ENCODE measurements at places on chromosomes 12 and 14.

DNA sequence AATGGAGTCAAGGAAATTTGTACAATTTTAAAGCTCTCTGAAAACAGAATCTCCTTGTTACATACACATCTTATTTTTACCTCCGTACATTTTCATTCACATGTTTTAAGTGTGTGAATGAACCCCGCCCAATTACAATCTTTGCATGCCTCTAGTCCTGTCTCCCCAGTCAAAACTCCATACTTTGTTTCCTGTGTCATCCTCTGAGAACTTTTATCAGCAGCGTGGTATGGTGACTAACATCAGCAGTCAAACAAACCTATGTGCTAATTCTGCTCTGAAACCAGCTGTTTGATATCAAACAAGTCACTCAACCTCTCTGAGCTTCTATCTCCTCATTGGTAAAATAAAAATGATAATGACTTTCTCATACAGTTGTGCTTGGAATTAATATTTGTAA lies 15.8 kb upstream of the ERGIC2 start:
- DNase-seq: no peak

DNA sequence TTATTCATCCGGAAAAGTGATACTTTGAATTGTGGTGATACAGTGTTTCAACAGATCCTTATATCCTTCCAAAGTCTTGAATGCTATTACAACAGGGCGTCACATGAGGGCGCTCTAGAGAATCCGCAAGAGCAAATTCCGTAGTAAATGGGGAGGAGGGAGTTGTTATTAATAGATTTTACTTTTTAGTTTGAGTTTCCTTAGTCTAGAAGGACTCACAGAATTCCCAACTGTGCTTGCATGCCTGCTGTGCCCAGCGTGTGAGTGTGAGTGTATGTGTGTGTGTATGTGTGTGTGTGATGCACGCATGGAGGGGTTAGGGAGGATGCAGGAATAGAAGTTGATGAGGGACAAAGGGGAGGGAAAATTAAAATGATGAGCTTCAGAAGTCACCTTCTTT lies 375.3 kb downstream of the C12orf75 start:
- DNase-seq: no peak

- no peak for DNase-seq
Measured at GRCh38 chr14:85325134-85326017, 204.6 kb upstream of the FLRT2 start.

- DNase-seq: no peak
Measured at GRCh38 chr14:106129274-106129673, 602.9 kb downstream of the TMEM121 start.

GRCh38 chr12:123038966-123039365 lies 58.5 kb downstream of the ARL6IP4 start:
- no peak for DNase-seq

DNA sequence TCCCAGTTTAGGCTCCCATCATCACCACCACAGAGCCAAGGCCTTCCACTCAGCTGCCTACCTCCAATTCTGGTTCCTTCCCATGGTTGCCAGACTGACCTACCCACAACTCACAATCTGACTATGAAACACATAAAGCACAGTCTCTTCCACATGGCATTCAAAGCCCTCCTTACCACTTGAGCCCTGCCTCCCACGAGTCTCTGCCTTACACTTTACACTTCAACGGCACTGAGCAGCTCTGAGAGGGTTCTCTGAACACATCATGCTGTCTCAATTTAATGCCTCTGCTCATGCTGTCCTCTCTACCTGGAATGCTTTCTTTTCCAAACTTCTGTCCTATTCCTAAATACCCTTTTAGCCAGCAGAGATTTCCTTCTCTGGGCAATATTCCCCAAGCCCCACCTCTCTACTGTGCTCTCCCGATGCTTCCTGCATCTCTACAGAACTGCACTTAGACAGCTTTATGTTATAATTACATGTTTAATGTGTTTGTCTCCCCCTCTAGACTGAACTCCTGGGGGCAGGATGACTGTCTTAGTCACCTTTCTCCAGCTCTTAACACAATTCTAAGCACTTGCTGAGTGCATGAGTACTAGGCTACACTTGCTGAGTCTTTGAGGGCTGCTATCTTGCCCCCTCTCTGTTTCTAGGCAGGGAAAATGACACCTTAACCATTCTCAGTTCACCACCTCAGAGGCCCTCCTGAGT lies 23.5 kb downstream of the FMNL3 start:
- DNase-seq: no peak

DNA sequence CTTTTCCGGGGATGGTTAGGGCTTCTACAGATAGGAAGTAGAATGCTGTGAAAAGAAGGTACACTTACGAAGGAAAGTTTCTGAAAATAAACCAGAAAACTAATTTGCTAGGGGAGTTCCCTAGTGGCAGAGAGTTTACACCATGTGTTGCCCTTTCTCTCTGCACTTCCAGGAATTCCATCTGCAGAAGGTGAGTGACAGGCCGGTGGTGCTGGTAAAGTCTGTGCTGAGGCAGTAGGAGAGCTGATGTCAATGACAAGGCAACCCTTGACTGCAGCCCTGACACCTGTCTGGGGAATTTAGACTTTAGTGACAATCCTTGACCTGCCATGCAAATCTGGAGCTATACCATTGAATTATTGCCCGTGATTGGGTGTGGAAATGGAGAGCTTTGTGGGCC lies 687.8 kb downstream of the NRXN3 start:
- no peak for DNase-seq

- no peak for DNase-seq
Measured at GRCh38 chr12:68332728-68333630, 817 bp upstream of the MDM1 start.

DNA sequence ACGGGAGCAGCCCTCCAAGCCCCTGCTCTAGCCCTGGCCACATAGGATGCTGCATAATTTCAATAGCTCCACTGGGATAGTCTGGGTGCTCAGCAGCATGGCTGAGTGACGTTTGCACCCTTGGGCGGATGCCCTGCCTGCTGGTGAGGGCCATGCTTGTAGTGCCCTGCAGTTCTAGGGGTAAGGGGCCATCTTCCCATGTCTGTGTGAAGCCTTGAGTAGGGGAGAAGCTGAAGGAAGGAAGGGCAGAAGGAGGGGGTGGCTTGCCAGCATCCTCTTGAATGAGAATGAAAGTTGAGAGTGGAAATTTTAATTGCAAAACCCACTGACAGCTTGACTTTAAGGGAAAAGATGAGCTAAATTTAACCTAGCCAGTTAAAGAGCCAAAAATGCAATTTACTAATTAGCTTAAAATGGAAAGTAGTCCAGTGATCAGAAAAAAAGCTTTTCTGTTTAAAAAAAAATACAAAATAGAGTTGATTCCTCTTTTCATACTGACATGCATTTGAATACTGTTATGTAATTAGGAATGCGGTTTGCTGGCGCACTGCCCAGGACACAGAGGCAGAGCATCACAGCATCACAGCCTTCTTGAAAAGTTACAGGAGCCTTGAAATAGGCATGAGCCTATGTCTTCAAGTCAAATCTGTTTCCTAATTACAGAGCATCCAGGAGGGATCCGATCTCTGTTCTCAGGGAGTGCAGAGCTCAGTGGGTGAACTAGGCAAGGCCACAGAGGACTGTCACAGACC lies 18.5 kb upstream of the EML1 start:
- no peak for DNase-seq

DNA sequence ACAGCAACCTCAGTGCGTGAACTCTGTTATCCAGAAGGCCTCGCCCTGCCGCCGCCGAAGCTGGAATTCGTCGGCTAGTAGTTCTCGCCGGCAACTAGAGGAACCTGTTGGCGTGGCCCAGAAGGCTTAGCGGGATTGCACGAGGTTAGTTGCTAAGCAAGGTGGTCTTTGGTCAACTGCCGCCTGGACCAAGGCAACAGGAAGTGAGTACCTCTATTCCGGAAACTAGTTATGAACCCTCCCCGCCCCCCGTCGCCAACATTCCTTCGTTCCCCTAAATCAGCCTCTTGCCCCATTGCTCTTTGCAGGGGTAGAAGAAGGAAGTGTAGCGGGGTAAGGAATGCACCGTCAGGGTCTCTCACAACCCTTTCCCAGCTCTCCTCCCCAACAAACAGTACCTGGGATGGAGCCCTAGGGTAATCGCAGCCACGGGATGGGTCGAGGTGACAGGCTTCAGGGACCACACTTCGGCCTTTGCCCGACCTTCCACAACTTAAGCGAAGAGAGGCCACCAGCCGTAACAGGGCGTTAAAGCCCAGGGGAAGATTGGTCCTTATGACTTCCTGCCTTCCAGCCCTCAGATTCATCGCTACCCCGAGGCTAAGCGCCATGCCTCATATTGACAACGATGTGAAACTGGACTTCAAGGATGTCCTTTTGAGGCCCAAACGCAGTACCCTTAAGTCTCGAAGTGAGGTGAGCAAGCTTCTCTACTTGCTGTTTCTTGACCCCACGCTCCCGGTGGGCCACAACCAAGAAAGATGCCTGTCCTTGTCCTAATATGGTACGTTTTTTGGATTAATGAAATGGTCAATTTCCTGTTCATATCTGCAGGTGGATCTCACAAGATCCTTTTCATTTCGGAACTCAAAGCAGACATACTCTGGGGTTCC lies at the start of gene GMPR2:
GMPR2 (plus strand) TSS at position 285 of the 893 bp plus-strand sequence; CDS start at position 610, 325 bp downstream.
- no peak for DNase-seq

DNA sequence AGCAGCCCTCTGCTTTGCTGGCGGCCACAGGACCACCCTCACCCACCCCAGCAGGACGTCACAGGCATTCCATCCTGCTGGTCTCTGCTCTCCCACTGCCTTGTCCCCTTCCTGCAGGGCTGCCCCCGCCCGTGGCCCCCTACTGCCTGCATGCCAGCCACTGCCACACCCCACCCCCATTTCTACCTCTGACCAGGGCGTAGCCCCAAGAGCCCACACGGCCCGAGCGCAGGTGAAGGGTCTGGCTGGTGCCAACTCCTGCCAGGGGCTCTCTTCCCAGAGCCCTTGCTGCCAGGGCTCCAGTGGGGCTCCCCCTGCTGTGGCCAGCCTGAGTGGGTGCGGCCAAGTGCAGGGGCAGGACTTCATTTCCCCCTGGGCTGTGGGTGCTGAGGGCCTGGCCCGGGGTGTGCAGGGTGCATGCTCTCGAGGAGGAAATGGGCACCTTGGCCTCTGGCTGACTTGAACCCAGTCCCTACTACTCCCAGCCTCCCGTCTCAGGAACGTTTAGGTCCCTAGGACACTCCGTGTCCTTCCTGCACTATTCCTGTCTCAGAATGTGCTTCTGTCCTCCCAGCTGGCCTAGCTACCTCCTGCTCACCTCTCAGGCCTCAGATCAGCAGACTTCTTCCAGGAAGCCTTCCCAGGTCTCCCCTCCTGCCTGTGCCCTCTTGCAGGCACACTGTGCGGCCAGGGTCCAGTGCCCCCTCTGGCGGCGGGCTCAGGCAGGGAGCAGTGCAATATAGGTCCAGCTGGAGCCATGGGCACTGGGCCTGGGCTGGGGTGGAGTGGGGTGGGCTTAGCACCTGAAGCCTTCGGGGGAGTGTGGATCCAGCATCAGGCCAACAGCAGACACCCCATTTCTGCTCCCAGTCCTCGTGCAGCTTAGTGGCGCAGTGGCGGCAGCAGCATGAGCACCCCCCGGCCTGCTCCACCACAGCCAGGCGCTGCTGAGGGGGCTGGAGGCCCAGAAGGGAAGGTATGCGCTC lies 1.4 kb downstream of the LBHD2 start:
- DNase-seq: no peak

All from activated CD8-positive, alpha-beta memory T cell treated with anti-CD3 and anti-CD28 coated beads for 1 hour (primary cell).